Renal pelvis (tissue), 12 donors: ENCODE measurements at places on chromosomes 2 and 18.

- no peak for DNase-seq
These were observed 187.5 kb upstream of the MAP2 start for GRCh38 chr2:209236377-209236776.

GRCh38 chr2:211494536-211494935 is 938.1 kb downstream of the CPS1 start:
- no peak for DNase-seq

DNA sequence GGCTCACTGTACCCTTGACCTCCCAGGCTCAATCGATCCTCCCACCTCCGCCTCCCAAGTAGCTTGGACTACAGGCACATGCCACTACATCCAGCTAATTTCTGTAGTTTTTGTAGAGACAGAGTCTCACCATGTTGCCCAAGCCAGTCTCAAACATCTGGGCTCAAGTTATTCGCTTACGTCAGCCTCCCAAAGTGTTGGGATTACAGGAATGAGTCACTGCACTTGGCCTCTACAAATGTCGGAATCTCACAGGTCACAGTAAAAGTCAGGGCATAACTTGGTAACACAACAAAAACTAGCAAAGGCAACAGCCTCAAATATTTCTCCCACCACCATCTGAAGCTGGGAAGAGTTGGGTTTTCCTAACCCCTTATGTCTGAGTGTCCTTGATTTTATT is 25.3 kb downstream of the SCG2 start:
- no peak for DNase-seq

DNA sequence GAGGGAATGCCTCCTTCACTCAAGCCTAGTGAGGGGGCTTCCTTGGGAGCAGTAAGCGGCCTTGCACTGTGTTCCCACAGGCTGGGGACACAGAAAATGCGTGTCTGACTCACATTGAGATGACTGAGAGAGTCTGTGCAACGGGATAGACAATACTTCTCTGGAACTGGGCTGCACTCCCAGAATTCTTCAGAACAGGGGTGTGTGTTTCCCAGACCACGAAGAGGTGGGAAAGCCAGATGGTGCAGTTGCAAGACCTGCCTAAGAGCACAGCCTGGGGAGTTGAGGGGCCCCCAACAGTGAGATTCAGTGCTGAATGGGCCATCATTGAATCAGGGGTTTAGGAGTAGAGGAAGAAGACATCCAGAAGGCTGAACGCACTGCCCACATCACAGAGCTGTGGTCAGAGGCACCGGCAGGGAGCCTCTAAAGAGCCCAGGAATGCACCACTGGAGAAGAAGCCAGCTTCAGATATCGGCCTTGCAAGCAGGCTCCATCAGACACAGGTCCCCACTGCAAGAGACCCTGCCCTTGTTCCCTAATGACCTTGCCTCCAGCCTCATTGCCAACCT is 36.6 kb upstream of the MRPL19 start:
- DNase-seq, result no peak

DNA sequence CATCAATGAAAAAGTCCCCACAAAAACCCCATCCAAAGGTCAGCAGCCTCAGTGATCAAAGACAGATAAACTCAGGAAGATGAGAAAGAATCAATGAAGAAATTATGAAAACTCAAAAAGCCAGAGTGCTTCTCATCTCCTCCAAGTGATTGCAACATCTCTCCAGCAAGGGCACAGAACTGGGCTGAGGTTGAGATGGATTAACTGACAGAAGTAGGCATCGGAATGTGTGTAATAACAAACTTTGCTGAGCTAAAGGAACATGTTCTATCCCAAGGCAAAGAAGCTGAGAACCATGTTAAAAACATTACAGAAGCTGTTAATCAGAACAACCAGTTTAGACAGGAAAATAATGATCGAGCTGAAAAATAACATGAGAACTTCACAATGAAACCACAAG is 442.8 kb upstream of the SYT4 start:
- DNase-seq, result no peak

- DNase-seq, result no peak
These were observed 29.6 kb downstream of the LBH start for GRCh38 chr2:30260941-30261340.

DNA sequence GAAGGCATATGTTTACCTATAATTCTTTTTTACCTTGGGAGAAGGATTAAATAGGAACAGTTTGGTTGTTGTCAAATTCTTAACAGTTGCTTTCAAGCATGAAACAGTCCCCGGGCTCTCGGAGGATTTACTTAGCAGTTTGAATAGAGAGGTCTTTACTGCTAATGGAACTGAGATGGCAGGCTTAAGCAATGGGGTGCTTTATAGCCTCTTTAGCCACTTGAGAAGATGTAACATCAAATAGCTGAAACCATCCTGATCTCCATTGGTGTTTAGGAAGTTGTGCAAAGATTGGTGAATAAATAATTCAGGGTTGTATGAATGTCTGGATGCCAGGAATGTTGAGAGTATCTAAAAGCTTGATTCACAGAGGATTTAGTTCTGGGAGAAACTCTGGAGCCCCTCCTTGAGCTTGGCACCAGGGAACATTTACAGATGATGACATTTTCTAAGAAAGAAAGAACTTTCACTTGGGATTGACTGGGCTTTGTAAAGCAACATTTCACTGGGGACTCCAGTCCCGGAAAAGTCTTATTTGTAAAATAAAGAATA is 51.9 kb downstream of the PTPRM start:
- DNase-seq, result no peak

GRCh38 chr2:233961905-233962304 is 44.7 kb downstream of the TRPM8 start:
- DNase-seq, result no peak

DNA sequence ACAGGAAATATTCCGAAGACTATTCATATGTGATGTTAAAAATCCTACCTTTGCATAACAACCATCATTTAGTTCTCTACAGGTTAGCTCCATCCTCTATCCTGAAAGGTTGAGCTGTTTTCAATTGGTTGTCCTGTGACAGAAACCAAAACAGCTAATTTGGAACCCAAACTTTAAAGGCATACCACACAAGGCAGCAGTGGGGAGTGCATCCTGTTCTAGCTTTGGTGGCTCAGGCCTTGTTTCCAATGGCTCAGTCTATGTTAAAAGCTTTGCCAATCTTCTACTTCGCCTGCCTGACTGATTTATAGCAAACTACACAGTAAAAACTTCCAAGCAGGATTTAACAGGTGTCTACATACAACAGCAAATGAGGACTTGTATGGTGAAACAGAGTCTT is 3.2 kb downstream of the CD226 start:
- no peak for DNase-seq

DNA sequence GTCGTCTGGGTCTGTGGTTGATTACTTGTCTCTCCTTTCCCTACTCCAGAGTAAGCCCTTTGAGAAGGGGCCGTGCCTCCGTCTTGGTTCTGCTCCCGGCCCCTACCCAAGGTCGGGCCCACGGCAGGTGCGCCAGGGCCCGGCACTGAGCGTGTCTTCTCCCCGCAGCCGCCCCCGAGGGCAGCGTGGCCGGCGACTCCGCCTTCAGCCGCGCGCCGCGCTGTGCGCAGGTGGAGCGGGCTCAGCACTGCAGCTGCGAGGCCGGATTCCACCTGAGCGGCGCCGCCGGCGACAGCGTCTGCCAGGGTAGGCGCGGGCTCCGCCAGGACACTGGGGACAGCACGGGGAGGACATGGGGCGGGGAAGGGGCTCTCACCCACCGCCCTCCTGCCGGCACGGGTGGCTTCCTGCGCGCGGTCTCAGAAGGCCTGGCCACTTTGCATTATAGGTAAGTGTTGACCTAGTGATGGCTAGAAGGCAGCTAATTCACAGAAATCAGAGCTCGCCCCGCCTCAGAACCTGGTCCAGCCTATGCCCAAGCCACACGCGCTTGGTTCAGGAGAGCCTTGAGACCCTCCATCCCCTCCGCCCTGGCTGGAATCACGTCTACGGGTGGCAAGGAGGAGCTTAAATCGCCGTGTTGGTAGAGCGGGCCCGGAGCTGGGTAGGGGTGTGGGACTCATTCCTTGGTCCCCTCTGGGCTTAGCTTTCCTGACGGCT is 43.5 kb downstream of the FBLN7 start:
- DNase-seq, result peak; percentile 12

DNA sequence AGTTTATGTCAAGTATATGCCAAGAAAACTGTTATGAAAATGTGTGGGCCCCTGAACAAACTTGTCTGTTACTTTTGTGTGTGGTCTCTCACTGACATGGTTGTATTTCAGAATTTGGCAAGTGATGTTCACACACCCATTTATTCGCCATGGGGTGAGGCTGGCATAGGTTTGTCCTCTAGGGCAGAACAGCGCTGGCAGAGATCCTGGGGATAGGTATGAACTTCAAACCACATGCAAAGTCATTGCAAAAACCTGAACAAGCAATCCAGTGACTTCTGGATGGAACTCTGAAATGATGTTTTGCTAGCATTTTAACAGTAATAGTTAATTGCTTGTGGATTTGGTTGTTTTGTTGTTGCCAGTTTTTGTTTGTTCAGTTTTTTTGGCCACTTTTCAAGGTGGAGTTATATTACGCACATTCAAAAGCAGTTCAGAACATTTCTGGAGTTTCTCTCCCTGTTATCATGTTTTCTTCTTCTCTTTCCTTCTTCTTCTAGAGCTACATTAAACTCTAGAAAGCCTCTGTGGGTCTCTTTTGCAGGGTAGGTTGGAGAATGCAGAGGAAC is 78.5 kb downstream of the MDH1 start:
- no peak for DNase-seq

- no peak for DNase-seq
These were observed 5.8 kb upstream of the GPD2 start for GRCh38 chr2:156430236-156430979.

- no peak for DNase-seq
These were observed 168.7 kb upstream of the NDUFV2 start for GRCh38 chr18:8933714-8934284.

- DNase-seq, result no peak
These were observed 275.2 kb downstream of the IRS1 start for GRCh38 chr2:226524381-226524843.

GRCh38 chr2:223758131-223758840 is 79.1 kb downstream of the AP1S3 start:
- peak; percentile 11 for DNase-seq
